ENCODE measurements at places on chromosomes 12 and 14. TPM values are rescaled to one million over a fixed set of nuclear protein-coding genes. Genes with fewer than 3 reads are reported as not detected.

DNA sequence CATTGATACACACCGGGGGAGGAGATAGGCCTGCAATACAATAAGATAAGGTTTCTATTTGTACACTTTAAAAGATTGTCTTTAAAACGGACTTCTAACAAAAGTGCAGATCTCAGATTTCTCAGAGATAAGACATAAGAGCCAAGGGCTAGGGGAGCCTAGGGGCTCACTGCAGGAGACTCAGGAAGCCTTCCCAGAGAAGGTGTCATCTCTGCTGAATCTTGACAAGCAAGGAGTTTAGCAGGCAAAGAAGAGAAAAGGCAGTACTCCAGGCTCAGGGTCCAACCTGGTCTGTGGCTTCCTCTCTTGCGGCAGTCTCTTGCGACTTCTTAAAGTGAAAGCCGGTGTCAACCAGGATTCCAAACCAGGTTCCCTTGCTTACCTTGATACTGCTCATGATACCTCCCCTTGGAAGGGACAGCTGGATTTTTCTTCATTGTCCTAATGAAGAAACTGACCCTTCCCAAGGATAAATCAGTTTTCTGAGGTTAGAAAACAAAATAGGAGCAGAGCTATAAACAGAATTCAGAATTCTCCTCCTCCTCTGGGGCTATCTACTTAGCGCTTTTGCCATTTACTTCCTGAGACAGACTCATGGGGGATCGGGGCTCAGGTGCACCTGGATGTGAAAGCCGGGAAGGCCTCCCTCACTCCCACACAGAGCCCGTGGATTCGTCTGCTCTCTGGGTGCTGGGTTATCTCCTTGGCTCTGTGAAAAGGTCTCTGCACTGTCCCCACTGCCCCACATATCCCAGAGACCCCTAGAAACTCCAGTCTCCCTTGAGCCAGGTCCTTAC, 1.7 kb upstream of the SCNN1A start:
- peak; percentile 36 for DNase-seq
- peak overlapping the region; percentile 6 for H3K4me3 ChIP-seq
- no peak overlapping the region for H3K27ac ChIP-seq
- H3K27me3 ChIP-seq = peaks cover 13% of the 10 kb centered on the region
- peaks cover 43% of the 10 kb centered on the region for H3K4me1 ChIP-seq

The ADAMTS20 gene
- not detected for total RNA-seq

The NOVA1 gene
- not detected for total RNA-seq

The NFE2 gene
- total RNA-seq = not detected

The SMOC1 gene
- not detected for total RNA-seq

The STYK1 gene
- 0.35 TPM for total RNA-seq

GRCh38 chr14:23828616-23829015, 125.0 kb upstream of the DHRS4 start:
- no peak overlapping the region for H3K4me3 ChIP-seq
- H3K36me3 ChIP-seq = no peaks in the 10 kb centered on the region
- DNase-seq = no peak
- no peaks in the 10 kb centered on the region for H3K27me3 ChIP-seq
- no peak overlapping the region for H3K27ac ChIP-seq
- H3K4me1 ChIP-seq = no peaks in the 10 kb centered on the region

DNA sequence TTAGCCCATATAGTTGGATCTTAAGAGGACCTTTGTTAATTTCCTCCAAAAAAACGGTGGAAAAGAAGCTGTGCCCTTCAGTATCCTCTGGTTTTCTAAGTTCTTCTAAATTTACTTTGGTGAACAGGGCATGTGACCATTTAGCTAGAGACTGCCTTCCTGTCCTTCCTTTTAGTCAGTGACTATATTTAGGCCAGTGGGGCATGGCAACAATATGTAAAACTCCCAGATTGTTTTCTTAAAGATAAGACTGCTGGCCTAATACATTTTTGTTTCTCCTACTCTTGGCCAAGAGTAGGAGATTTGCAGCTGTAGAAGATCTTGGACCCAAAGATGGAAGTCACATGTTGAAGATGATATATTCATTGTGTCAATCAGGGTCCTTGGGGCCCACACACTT, 325.1 kb upstream of the DCN start:
- H3K4me3 ChIP-seq = no peak overlapping the region
- no peak for DNase-seq
- no peaks in the 10 kb centered on the region for H3K4me1 ChIP-seq
- no peak overlapping the region for H3K27ac ChIP-seq

DNA sequence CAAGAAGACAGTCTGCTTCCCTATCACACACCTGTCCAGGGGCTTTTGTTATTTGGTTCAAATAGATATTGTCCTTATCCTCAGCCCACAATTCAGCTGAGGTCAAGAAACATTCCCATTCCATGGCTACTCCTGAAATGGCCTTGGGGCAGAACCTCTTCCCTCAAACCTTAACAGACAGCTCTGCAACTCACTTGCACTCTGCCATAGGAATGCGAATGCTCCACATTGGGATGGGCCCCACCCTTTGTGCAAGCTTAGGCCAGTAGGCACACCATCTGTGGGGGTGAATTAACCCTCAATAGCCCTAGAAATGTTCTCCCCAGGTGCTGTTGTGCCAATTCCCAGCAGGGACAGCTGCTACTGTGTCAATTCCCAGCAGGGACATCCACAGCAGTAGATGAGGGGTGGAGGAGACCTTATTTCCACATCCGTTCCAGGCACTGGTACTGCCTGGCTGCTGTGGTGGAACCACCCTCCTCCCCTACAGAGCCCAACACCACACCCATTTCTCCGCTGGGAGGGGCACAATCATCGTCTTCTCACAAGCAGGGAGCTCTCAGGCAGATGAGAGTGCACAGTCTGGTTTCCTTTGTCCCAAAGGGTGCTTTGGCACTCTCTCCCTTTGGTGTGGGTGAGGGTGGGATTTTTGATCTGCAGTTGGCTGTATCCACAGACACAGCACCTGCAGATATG, 42.3 kb upstream of the GLIPR1 start:
- H3K36me3 ChIP-seq = no peaks in the 10 kb centered on the region
- peak; percentile 56 for DNase-seq
- H3K27ac ChIP-seq = no peak overlapping the region
- H3K27me3 ChIP-seq = peaks cover 2% of the 10 kb centered on the region

DNA sequence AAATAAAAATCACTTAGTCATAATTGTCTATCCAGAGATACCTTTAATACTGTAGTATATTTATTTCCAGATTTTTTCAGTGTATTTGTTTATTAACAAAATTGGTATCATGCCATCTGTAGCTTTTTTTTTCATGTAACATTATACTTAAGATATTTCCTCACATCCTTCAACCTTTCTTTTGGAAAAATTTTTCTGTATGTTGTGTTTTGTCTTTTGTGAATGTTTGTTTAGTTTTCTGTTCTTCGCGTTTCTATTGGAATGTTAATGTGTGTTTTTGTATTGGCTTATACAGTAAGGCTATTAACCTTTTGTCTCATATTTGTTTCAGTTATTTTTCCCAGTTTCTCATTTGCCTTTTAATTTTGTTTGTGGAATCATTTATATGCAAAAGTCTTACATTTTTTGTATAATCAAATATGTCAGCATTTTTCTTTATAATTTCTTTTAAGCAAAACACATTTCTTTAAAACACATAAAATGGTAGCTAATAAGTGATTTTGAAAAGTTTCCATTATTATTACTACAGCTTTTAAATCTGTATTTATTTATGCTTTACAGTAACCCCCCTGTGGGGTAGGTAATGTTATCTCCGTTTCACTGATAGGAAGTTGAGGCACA, 433.7 kb downstream of the RAD51B start:
- no peaks in the 10 kb centered on the region for H3K36me3 ChIP-seq
- H3K27me3 ChIP-seq = no peaks in the 10 kb centered on the region
- no peak overlapping the region for H3K27ac ChIP-seq
- no peak overlapping the region for H3K4me3 ChIP-seq
- no peak for DNase-seq

DNA sequence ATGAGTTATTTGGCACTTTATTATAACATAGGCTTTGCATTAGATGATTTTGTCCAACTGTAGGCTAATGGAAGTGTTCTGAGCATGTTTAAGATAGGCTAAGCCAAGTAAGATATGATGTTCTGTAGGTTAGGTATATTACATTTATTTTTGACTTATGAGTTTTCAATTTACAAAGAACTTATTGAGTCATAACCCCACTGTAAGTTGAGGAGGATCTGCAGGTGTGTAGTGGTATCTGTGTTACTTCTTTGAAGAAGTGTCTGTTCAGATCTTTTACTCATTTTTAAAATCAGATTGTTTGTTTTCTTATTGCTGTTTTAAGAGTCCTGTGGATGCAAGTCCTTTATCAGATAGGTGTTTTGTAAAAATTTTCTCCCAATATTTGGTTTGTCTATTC, 329.2 kb downstream of the RAD51B start:
- no peak overlapping the region for H3K4me3 ChIP-seq
- H3K4me1 ChIP-seq = peaks cover 6% of the 10 kb centered on the region
- no peak overlapping the region for H3K27ac ChIP-seq
- no peaks in the 10 kb centered on the region for H3K27me3 ChIP-seq

The CLBA1 gene
- total RNA-seq = 0.60 TPM

- no peak overlapping the region for H3K4me3 ChIP-seq
- no peak for DNase-seq
- peaks cover 48% of the 10 kb centered on the region for H3K4me1 ChIP-seq
- no peaks in the 10 kb centered on the region for H3K27me3 ChIP-seq
- peaks cover 5% of the 10 kb centered on the region for H3K36me3 ChIP-seq
Measured at GRCh38 chr12:68234140-68234539, 8.5 kb upstream of the IL26 start.
